ENCODE measurements at places on chromosomes 4 and X.

- DNase-seq: no peak
Measured at GRCh38 chr4:101348995-101349800, 1.9 kb upstream of the PPP3CA start.

- no peak for DNase-seq
Measured at GRCh38 chrX:44143061-44143602, 169.9 kb upstream of the NDP start.

GRCh38 chr4:89213382-89213701 lies 94.3 kb downstream of the GPRIN3 start:
- no peak for DNase-seq

DNA sequence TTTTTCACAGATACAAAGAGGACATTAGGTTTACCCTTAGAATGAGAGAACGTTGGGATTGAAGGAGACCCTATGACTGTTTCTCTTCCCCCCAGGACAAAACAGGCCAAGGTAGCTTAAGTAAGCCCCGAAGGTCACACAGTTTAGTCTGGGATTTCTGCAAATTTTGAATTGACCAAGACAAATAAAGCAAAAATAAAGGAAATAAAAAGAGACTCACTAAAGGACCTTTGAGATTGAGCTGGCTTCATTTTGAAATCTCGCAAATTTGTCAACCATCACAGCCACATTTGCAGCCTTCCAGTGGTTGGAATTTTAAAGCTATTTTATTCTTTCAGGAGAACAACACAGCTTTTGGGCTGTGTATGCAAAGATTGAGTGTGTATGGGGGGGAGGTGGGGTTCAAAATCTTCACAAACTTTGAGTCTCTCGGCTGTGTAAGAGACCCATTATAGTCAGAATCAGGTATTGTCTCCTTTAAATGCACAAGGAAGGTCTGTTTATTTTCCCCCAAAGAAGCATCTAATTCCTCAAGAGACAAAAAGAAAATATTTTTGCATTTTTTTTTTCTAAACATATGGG lies 4.2 kb downstream of the TMSB4X start:
- no peak for DNase-seq

DNA sequence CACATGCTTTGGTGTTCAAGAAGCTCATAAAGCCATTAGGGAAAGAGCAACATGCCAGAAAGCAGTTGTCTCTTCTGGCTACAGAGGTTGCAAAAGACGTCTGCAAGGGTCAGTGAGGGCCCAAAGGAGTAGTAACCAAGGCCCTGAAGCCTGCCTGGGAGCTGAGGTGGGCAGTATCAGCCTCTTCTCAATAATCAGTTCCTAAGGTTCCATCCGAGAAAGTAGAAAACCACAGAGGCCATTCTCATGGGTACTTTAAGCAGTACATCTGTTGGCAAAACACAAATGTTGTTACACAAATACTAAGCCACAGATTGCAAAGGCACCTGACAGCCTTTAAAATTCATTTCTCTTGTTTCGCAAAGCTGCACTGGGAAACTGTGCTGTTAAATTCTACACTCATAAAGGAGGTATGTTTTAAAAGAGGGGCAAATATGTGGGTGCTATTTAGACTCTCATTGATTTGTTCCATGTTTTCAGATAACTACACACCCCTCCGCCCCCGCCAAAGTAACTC lies 37.7 kb downstream of the MECP2 start:
- DNase-seq: no peak

- DNase-seq: no peak
Measured at GRCh38 chr4:149841686-149842085, 26.0 kb upstream of the IQCM start.
